ENCODE measurements at places on chromosomes 16 and 17. TPM values are rescaled to one million over a fixed set of nuclear protein-coding genes. Genes with fewer than 3 reads are reported as not detected.

The SLC13A5 gene
- total RNA-seq, result not detected

The C16orf87 gene
- 8.1 TPM for total RNA-seq

The CMIP gene
- total RNA-seq, result 18.5 TPM

The CTRB2 gene
- not detected for total RNA-seq

The SPNS2 gene
- total RNA-seq, result 17.3 TPM
